ENCODE measurements at places on chromosomes 5 and 9.

DNA sequence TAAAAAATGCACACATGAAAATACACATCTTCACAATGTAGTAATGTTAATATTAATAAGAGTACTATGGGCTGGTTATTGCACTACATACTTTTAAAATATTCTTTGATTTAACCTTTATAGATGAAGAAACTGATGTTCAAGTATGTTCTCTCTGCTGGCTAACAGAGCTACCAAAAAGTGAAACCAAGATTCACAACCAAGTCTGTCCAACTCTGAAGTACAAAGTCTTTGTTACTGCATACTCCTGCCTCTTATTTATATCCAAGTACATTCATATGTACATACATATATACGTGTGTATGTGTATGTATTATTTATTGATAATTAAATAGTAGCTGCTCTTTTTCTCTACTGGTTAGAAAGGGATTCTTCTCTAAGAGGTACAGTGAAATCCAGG lies 325.6 kb downstream of the BNC2 start:
- DNase-seq, result no peak

GRCh38 chr9:85223506-85224125 lies 518.1 kb downstream of the AGTPBP1 start:
- DNase-seq, result no peak

DNA sequence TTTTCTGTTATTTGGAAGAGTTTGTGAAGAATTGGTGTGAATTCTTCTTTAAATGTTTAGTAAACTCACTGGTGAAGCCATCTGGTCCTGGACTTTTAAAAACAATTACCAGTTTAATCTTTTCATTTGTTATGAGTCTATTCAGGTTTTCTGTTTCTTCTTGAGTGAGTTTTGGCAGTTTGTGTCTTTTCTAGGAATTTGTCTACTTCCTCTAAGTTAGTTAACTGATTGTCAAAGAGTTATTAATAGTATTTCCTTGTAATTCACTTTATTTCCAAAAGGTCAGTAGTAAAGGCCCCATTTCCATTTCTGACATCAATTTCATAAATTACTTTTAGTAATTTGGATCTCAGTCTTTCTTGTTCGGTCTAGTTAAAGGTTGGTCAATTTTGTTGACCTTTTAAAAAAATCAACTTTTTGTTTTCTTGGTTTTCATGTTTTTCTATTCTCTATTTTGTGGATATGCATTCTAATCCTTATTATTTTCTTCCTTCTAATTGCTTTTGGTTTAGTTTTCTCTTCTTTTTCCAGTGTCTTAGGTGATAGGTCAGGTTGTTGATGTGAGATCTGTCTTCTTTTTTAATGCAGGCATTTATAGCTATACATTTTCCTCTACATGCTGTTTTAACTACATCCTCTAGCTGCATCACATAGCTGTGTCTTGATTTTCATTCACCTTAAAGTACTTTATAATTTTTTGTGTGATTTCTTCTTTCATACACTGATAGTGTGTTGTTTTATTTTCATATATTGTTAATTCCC lies 7.3 kb upstream of the SMIM3 start:
- DNase-seq, result no peak

DNA sequence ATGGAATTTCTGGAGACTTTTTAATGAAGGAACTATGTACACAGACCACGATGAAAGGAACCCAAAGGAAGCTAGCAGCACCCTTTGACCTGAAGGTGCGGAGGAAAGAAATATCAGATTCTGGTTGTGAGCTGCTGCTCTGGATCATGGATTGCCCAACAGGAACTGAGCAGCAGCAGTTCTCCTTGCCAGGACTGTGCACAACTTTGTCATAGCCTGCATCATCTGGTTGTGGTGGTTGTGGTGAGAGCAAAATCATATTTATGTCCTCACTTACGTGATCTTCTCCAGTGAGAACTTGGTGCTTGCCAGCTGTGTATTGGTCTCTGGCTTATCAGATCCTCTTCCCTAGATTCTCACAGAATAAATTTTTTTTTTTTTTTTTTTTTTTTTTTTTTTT lies 70.7 kb upstream of the LPAR1 start:
- DNase-seq, result no peak

- no peak for DNase-seq
These were observed 85.1 kb upstream of the CKMT2 start for GRCh38 chr5:81147886-81148571.

DNA sequence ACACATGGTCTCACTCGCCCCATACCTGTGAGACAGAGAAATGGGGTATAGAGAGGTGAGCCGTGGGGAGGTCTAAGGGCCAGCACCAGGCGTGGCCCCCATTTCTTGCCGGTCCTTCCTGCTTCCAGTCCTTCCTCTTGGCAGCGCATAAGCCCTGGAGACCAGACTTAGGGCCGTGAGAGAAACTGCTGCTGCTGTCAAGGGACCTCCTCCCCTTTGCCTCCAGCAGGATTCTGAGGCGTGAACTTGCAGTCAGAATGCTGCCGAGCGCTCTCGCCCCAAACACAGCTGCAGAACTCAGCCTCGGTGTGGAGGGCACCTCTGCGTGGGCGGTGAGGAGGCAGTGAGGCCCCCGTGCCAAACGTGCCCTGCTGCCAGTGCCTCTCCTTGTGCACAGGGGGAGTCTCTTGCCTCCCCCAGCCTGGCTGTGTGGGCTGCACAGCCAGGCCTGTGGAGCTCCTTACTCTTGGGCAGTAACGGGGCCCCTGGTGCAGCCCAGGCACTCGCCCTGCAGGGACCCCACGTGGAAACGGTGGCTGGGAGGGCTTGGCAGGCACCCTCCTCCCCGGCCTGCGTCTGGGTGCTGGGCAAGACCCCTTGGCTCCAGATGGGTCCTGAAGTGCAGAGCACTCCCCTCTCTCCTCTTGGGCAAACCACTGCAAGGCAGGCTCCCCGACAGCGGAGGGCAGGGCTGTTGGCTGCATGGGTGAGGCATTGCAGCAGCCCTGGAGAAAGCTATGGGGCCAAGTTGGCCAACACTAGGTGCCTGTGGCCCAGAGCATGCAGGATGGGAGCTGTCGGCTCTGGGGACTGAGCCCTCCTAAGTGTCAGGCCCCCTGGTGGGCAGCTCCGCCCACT lies 85.4 kb downstream of the RXRA start:
- DNase-seq, result no peak

DNA sequence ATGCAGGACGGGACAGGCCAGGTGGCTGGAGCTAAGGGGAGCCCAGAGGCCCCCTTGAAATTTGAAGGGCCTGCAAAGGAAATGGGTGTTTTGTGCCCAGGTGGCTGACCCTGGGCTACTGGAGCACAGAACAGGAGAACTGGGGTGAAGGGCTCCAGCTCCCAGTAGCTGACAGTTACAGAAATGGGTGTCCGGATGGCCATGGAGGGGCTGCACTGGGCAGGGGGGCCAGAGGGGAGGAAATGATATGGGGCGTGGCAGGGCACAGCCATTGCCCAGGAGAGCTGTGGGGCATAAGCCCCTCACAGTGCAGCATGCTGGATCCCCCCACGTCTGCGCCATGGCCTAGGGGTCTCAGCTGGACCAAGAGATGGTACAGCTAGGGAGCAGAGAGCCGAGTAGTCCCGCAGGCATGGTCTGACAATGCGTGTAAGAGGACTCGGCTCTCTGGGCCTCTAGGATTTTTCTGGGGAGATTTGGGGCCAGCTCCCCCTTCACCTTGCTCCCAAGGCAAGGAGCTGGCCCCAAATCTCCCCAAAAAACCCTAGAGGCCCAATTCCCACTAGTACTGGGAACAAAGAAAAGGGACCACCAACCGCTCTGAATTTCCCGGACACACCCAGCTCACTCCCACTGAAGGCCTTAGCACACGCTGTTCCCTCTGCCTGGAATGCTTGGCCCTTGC lies 7.9 kb upstream of the CARD19 start:
- DNase-seq, result no peak

GRCh38 chr5:175393897-175394296 lies 50.1 kb downstream of the DRD1 start:
- no peak for DNase-seq

DNA sequence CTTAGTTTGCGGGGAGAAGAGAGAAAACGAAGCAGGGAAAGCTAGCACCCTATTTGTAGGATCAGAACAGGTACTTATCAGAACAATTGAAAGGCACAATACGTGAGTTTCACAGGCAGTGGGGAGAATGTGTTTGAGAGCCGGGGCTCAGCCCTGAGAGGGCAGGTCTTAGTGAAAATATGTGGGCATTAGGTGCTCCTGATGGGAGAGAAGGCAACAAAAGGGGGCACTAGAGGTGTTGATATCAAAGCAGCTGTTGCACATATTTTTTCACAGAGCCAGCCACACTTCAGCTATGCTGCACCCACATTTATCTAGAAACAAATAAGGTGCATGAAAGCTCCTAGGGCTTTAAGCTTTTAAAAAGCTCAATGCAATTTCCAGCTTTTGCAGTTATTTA lies 99.7 kb upstream of the MAN2A1 start:
- no peak for DNase-seq

DNA sequence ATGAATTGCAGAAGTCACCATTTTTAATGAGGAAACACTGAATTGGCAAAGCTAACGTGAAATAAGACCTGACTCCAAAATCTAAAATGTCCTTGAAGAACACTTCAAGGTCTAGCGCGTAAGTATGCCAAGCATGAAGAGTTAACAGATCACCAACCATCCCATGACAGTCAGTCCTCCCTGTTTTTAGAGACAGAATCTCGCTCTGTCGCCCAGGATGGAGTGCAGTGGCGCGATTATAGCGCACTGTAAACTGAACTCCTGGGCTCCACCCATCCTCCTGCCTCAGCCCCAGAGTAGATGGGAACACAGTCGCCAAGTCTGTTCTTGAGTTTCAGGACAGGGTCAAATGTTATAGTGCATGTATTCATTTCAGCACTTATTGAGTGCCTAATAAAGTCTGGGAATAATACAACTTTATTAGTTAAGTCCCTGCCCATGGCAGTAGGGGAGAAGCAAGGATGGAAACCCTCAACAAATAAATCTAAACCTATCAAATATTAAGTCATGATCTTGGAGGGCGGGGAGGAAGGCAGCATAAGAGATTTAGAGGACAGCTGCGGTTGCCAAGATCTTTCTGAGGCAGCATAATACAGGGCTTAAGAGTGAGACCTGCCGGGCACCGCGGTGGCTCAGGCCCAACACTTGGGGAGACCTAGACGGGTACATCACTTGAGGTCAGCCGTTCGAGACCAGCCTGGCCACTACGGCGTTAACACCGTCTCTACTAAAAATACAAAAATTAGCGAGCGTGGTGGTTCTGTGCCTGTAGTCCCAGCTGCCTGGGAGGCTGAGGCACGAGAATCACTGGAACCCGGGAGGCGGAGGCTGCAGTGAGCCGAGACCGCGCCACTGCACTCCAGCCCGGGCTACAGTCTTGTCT lies 1.1 kb downstream of the ATPSCKMT start:
- DNase-seq, result no peak

DNA sequence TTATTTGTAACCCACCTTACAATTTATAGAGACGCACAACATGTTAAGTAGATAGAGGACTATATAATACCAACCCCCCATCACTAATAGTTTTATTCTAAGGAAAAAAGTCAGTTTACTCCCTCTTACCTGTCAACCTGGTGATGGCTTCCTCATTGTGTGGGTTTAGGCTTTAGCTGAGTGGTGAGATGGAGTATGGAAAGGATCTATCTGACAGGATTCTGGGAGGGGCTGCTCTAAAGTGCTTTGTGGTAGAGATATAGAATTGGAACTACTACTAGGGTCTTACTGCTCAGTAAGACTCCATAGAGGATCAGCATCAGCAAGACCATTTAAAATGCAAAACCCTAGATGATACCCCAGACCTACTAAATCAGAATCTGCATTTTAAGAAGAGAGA lies 82.1 kb upstream of the IFNE start:
- DNase-seq, result no peak

- no peak for DNase-seq
These were observed 121.6 kb downstream of the WNK2 start for GRCh38 chr9:93305497-93306020.

DNA sequence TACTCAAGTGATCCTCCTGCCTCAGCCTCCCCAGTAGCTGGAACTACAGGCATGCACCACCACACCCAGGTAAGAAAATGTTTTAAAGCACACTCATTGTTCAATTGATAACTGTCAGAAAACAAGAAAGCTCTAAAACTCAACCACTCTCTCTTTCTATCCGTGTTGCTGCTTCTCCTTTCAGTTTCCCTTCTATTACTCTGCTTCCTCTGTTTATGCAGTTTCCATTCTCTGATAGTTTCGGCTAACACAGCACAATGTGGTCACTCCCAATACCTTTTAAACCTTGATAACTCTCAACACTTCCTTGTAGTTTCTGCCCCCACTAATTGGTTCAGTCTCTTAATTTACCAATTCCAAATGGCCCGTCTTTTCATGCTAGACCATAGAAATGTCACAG lies 59.2 kb upstream of the NR4A3 start:
- DNase-seq, result no peak

DNA sequence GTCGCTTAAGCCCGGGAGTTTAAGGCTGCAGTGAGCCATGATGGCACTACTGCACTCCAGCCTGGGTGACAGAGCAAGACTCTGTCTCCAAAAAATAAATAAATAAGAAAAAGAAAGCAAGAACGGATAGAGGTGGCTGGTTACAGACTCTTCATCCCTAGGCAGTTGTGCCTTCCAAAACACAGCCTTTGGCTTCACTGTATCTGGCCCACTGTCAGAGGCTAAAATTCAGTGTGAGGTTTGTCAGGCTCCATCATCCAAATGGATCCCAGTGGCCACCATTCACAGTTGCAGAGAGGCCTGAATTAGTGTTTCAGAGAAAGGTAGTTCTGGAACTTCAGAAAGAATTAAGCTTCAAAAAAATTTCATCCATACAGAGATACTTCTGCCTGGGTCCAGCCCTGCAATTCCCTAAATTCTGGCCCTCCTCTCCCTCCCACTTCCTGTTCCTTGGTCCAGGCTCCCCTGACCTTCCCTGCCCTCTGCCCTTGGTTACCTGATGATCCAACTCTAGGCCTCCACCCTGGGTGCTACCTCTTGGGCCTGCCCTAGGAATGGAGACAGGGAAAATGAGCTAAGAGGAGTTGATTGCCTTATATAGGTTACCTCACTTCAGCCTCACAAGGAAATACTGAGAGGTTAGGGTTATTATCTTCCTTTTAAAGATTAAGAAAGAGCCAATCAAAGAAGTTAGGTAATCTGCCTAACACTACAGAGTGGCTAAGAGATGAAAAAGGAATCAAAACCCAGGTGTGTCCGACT lies 97.2 kb upstream of the SLC44A1 start:
- no peak for DNase-seq

- DNase-seq, result no peak
These were observed 106.2 kb downstream of the KLHL3 start for GRCh38 chr5:137629646-137630045.

- no peak for DNase-seq
These were observed 25.2 kb upstream of the FRMD3 start for GRCh38 chr9:83563360-83563759.

DNA sequence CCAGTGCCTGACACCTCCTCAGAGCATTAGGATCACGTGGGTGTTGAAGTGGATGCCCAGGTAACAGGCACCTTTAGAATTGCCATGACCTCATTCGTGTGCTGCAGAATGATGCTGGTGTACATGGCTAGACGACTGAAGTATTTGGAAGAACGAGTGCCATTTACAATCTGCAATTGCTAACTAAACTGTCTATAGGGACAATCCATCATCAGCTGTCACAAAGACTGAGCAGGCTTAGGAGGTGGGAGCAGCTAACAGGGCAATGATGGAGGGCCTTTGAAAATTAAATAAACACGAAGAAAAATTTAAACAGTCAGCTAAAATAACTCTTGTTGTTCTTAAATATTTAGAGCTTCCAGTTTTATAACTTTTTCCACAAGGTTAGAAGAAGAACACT lies 375.8 kb downstream of the GADD45G start:
- no peak for DNase-seq

GRCh38 chr9:106697390-106697749 lies 165.6 kb upstream of the ZNF462 start:
- DNase-seq, result no peak
